Right ventricle myocardium inferior (tissue), 1 donor: ENCODE measurements at places on chromosomes 2 and 18.

GRCh38 chr2:13572466-13572865 lies 855.7 kb downstream of the TRIB2 start:
- no peak for DNase-seq

DNA sequence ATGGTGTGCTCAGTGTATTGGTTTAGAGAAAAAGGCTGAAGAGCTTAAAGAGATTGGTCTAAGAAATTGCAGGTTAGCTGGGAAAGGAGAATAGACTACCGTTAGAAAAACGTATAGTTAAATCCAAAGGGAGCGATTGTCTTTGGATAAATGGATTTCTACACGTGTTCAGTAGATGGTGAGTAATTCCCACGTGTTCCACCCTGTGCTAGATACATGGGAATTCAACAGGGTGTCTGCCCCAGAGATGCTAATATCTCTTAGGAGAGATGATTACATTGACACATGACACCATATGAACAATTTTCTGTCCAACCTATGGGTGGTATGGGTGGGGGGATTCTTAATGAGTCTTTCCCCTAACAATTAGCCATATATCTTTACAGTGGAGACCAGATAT lies 99.8 kb downstream of the TDRD15 start:
- DNase-seq, result no peak

DNA sequence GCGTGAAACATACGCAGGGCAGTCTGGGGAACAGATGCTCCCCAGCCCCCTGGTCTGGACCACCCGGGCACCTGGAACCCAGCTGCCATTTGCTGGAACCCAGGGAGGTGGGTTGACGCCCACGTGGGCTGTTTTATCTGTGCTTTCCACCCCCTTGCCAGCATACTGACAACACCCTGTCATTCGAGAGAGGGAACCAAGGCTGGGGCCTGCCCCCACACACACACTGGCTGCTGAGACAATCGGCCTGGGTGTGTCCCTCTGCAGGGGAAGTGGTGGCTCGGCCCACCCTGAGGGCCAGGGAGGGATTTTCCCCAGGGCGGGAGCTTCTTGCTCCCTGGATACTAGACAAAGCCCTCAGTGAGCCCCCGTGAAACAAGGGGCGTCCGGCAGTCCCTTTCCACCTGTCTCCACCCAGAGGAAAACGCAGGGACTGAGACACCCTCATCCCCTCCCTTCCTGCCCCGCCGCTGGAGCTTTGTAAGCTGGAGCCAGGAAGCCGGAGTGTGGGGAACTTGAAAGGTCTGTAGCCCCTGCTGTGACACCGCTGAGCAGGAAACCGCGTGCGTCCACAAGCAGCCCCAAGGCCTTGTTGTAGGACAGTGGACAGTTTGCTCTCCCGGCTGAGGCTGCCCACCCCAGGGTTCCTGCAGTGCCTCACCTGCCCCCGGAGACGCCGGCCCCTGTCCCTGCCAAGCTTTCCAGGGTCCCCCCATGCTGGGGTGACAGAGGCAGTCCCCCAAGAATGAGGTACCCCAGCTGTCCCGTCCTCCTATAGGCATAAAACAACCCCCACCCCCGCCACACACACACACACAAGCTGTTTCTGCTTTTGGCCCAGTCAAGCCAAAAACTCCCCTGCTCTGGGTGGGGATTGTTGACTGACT lies 14.1 kb upstream of the KLF11 start:
- DNase-seq, result peak; percentile 88

DNA sequence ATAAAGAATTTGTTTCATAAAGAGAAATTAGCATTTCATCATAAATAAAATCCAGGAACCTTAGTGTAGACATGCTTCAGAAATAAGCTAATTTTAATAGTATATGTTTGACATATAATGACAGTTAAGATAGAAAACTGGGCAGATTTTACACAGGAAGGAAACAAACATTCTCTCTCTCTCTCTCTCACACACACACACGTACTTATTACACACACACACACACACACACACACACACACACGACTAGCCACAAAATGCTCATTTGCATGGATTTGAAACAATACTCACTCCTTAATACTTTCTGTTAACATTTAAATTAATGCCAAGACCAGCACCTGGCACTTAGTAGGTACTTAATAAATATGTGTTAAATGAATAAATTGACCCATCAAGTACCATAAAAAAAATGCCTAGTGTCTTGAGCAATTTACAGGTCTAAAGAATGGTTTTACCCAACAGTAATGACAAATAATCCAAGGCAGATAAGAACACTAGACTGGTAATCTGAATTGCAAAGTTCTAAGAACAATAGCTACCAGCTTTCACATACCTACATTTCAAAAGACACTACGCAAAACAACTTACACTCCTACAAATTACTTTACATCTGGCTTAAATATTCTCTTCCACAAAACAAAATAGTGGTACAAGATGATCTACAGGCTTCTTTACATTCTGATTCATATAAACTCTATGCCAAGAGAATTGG lies 2.9 kb upstream of the GALNT3 start:
- DNase-seq, result no peak

GRCh38 chr2:57656198-57656597 lies 390.4 kb upstream of the VRK2 start:
- DNase-seq, result no peak

DNA sequence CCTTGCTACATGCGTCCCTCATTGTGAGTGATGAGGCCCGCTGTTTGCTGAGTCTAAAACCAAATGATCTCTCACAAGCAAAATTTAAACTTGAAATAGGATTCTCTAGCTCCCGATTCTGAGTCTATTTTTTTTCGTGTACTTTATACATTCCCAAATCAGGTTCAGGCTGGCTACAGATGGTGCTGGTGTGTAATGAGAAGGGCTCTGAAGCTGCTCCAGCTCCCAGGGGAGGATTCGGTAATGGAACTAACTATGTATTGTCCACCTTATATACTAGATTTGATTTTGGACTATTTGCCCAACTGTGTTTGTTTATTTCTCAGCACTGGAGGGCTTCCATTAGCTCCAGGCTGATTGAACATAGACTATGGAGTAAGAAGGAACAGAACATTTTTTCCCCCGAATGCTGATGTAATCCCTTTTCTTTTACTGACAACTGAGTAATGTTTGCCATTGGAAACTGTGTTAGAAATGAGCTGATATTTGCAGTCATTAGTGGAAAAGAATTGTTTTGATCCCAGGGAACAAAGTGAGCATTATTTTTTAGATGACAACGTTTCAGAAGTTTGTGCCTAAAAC lies 274.0 kb upstream of the FIGN start:
- no peak for DNase-seq

DNA sequence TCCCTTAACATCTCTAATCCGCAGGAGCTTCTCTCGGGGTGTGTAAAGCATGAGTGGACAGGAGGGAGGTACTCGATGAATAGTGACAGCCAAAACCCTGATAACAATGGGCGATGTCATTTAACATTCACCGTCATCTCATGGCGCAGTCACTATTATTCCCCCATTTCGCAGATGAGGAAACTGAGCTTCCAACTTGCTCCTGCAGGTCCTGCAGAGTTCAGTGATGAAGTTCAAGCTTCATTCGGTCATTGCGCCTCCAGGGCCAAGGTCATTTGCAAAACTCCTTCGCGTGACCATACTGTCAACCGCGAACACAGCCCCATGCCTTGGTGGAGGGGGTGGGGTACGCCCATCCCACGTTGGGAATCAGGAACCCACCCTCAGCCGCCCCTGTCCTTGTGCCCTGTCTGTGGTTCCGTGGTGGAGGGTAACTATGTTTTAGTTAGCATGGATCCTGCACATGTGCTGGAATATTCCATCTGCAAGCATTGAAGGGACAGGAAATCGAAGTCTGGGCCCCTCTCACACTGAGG lies 215.5 kb downstream of the TFCP2L1 start:
- DNase-seq, result no peak

- no peak for DNase-seq
These were observed 136.2 kb downstream of the NFATC1 start for GRCh38 chr18:79531926-79532312.

DNA sequence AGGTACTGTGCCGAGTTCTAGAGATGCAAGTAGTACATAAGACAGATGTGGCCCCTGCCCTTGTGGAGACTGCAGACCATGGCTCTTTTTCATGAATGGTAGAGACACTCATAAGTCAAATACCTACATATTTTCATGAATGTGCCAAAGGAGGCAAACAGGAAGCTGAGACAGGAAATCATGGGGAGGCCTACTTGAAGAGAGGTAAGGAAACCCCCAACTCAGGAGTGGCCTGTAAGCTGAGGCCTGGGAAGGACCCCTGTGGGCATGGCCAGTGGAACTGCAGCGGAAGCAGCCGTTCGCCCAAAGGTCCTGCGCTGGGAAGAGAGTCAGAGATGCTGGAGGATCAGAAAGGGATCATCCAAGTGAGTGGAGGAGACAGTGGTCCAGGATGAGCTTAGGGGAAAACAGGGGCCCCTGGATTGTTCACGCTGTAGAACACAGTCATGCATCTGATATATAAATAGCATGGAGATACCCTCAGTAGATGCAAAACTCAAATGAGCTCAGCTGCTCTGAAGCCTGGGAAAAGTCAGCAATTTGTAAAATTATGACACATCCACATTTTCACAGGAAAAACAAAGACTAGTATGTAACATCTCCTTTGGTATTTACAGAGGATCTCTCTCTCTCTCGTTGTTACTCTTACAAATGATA lies 228.9 kb downstream of the NEDD4L start:
- no peak for DNase-seq

GRCh38 chr2:105763076-105763475 lies 18.4 kb downstream of the NCK2 start:
- no peak for DNase-seq

DNA sequence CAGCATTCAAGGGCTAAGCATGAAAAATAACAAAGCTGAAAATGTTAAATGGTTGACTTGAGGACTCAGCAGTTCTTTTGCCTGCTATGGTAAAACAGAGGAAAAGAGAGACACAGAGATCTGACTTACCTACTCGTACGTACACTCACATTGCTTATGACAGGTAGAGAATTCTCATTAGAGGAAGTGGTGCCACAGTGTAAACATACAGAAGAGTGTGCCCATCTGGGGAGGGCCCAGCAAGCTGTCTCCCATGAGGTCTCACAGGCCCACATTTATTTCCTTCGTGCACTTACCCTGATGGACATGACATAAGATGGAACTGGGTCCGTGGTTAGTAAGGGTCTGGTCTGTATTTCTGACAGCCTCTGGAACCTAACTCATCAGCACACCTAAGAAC lies 729.1 kb downstream of the BCL11A start:
- DNase-seq, result no peak

GRCh38 chr2:191748528-191749180 lies 70.7 kb downstream of the NABP1 start:
- no peak for DNase-seq

GRCh38 chr2:176453784-176454183 lies 184.5 kb downstream of the MTX2 start:
- no peak for DNase-seq

GRCh38 chr2:161369311-161369710 lies 46.8 kb upstream of the TBR1 start:
- DNase-seq, result no peak

GRCh38 chr2:42964439-42965083 lies 172.2 kb upstream of the HAAO start:
- peak; percentile 89 for DNase-seq

DNA sequence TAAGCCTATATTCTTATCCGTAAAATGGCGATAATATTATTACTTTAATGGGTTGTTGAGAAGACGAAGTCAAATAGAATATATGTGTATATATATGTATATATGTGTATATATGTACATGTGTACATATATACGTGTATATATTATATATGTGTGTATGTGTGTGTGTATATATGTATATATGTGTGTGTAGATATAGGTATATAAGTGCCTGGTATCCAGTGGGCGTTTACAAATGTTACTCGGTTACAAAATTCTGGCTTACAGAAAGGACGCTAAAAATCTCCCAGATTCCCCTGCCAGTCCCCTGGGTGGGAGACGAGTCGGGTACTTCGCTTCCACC lies 295 bp upstream of the MTX2 start:
- no peak for DNase-seq

DNA sequence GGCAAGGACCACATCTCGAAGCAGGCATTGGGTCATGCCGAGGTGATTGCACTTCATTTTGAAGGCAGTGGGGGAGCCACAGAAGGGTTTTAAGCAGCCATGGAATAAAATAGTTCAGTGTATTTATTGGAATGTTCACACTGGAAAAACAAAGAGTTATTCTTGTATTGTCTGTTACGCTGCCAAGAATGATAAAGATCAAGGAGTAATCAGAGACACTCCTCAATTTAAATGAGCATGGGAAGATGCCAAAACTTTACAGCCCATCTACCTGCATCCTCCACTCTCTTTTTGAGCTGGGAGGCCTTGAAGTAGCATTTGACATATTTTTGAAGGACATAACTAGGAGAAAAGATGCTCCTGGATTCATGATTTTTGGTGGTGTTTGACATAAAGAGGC lies 112.8 kb downstream of the DOCK10 start:
- DNase-seq, result no peak

DNA sequence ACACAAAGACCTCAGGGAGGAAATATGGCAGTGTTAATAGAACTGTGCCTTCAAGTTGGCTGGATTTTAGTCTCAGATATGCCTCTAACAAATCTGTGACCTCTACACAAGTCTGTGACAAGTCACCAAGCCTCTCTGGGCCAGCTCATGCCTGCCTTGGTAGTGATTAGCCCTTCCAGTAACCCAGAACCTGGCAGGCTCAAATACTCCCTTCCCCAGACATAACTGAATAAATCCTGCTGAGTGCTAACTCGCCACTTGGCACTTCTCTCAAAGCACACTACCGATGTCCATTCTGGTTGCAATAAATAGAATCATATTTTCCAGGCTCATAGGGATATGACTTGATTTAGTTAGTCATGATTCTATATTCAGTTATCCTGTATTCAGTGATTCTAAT lies 15.3 kb upstream of the THSD7B start:
- DNase-seq, result no peak

DNA sequence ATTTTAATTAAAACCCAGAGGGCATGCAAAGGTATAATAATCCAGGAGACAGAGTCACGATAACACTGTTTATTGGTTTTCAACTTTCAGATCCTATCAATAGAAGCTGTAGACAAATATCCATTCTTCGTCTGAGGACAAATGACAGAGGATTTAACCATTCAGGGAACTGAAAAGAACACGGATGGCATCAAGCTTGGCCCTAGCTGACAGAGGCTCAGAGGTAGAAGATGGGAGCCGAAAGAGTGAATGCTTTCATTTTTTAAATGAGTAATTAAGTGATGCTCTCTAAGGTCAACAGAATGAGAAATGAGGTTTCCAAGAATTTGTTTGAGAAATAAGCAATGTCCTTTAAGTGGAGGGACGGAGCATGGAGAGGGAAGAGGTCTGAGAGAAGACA lies 62.1 kb downstream of the BCL2 start:
- DNase-seq, result no peak
